NCI-H2171 (cell line): ENCODE measurements at places on chromosomes 1 and 21.

DNA sequence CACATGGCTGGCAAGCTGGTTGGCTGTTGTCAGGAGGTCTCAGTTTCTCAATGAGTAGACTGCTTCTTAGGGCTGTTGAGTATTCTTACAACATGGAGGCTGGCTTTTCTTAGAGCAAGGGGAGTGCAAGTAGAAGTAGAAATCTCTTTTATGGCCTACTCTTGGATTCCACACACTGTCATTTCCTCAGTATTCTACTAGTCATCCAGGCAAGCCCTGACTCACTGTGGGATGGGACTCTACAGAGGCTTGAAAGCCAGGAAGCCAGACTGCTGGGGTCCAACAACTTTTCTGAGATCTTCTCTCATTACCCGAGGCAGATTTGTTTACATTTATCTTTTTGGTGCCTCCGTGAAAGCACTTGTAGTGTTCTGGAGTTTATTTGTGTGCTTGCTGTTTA is 196.2 kb upstream of the APP start:
- no peak for DNase-seq

GRCh38 chr1:10085076-10085475 is 52.3 kb downstream of the UBE4B start:
- DNase-seq, result no peak

GRCh38 chr1:238153253-238153652 is 262.5 kb upstream of the ZP4 start:
- DNase-seq, result no peak

- DNase-seq, result no peak
Observed at GRCh38 chr1:39452081-39452480, 39.4 kb upstream of the BMP8A start.

- no peak for DNase-seq
Observed at GRCh38 chr1:27650171-27650538, 15.2 kb upstream of the FGR start.

- DNase-seq, result no peak
Observed at GRCh38 chr1:77905603-77906002, 17.2 kb downstream of the NEXN start.

- no peak for DNase-seq
Observed at GRCh38 chr21:35818597-35818996, 241.7 kb downstream of the SETD4 start.
